ENCODE measurements at places on chromosomes 2 and 18. TPM values are rescaled to one million over a fixed set of nuclear protein-coding genes. Genes with fewer than 3 reads are reported as not detected.

DNA sequence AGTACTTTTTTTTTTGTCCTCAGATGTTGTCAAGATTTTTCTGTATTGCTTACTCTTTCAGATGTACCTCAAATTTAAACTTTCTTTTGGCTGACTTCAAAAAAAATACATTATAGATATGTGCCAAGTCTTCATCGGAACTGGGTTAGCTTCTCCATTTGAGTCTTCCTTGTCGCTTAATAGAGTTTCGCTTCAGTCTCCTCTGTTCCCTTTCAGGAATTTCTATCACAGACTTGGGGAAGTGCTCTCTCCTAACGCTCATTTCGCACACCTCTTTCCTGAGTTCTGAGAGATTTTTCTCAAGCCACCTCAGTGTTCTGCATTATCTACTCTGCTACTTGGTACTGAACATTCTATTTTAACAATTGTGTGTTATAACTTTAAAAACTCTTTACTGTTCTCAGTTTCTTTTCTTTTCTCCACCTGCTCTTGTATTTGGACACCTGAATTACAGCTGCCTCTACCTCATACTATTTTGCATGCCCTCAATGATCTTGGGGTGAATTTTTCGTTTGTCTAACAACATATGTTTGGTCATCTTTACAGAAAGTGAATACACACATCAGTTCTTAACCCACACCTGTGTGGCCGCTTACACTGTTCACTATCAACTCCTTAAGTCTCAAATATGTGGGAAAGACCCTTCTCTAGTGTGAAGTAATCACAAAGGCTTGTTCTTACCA is 16.5 kb downstream of the PTPN2 start:
- no peaks in the 10 kb centered on the region for H3K27me3 ChIP-seq
- no peak for DNase-seq
- no peak overlapping the region for H3K27ac ChIP-seq
- no peak overlapping the region for H3K4me3 ChIP-seq
- peaks cover 11% of the 10 kb centered on the region for H3K4me1 ChIP-seq

- H3K4me1 ChIP-seq = no peaks in the 10 kb centered on the region
- H3K4me3 ChIP-seq = no peak overlapping the region
- no peak for DNase-seq
Observed at GRCh38 chr18:361941-362310, 94.1 kb upstream of the THOC1 start.

GRCh38 chr2:176781570-176782217 is 430.9 kb upstream of the HNRNPA3 start:
- H3K4me3 ChIP-seq = no peak overlapping the region
- H3K27ac ChIP-seq = no peak overlapping the region
- peaks cover 21% of the 10 kb centered on the region for H3K27me3 ChIP-seq
- no peaks in the 10 kb centered on the region for H3K4me1 ChIP-seq

DNA sequence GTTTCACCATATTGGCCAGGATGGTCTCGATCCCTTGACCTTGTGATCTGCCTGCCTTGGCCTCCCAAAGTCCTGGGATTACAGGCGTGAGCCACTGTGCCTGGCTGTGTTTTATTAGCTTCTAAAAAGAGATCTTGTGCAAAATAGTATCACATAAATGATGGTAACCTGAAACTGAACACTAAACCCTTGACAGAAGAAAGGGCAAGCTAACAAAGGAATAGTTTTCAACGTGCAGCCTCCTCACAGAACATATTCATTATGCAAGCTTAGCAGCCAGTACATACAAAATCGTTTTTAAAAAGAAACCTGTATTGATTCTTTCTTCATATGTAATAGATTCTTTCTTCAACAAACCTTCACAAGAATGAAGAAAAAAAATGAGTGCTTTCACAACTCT is 20.6 kb downstream of the CHN1 start:
- H3K4me3 ChIP-seq = no peak overlapping the region
- no peaks in the 10 kb centered on the region for H3K36me3 ChIP-seq
- no peaks in the 10 kb centered on the region for H3K27me3 ChIP-seq

GRCh38 chr2:128374711-128375413 is 56.2 kb upstream of the HS6ST1 start:
- no peaks in the 10 kb centered on the region for H3K27me3 ChIP-seq
- H3K4me1 ChIP-seq = peaks cover 6% of the 10 kb centered on the region
- no peak for DNase-seq
- H3K27ac ChIP-seq = no peak overlapping the region
- no peak overlapping the region for H3K4me3 ChIP-seq

- H3K27ac ChIP-seq = no peak overlapping the region
- H3K27me3 ChIP-seq = no peaks in the 10 kb centered on the region
- peaks cover 8% of the 10 kb centered on the region for H3K4me1 ChIP-seq
- no peak overlapping the region for H3K4me3 ChIP-seq
Observed at GRCh38 chr2:10390369-10390801, 57.7 kb downstream of the ODC1 start.

- peaks cover under 1% of the 10 kb centered on the region for H3K4me1 ChIP-seq
- DNase-seq = no peak
- H3K27ac ChIP-seq = no peak overlapping the region
- no peaks in the 10 kb centered on the region for H3K27me3 ChIP-seq
Observed at GRCh38 chr2:191565647-191566198, 112.2 kb upstream of the NABP1 start.

The MAL gene
- not detected for total RNA-seq

GRCh38 chr2:167928434-167928833 is 319.0 kb downstream of the STK39 start:
- no peak for DNase-seq
- H3K4me3 ChIP-seq = no peak overlapping the region
- H3K27me3 ChIP-seq = peaks cover 38% of the 10 kb centered on the region
- no peaks in the 10 kb centered on the region for H3K36me3 ChIP-seq
- H3K27ac ChIP-seq = no peak overlapping the region

DNA sequence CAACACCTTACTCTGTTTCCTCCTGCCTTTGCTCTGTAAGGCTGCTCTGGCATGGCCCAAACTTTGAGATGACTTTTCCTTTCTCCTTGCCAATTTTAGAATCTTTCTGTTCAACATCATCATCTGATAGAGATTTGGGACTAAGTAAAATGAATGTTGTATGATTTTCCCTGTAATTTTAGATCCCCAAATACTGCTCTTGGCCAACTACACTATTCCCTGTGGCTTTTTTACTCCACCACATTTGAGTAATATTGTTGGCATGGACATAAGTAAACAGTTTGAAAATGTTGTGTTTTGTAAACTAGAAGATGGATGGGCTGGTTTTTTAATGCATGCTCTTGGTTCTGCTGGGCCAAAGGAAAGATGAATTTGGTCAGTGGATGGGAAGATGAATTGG is 12.1 kb downstream of the LTBP1 start:
- H3K4me3 ChIP-seq = no peak overlapping the region
- no peaks in the 10 kb centered on the region for H3K36me3 ChIP-seq
- no peak overlapping the region for H3K27ac ChIP-seq

DNA sequence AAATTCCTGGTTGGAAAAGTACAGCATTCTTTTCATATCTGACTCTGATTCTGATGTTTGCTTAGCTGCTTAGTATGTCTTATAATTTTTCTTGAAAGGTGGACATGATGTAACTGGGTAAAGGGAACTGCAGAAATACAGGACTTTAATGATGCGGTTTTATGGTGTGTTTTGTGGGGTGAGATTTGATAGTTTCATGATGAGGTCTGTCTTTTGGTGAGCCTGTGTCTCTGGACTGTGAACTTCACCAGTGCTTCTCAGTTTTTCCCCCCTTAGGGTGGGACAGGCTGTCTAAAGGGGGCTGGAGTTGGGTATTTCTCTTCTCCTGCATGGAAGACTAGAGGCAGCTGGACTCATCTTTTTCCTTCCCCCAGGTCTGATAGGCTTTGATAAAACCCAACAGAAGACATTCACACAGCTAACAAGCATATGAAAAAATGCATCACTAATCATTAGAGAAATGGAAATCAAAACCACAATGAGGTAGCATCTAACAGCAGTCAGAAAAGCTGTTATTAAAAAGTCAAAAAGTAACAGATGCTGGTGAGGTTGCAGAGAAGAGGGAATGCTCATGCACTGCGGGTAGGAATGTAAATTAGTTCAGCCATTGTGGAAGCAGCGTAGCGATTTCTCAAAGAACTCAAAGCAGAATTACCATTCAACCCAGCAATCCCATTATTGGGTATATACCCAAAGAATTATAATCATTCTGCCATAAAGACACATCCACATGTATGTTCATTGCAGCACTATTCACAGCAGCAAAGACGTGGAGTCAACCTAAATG is 77.6 kb downstream of the EPC2 start:
- H3K36me3 ChIP-seq = no peaks in the 10 kb centered on the region
- no peak for DNase-seq
- H3K4me3 ChIP-seq = no peak overlapping the region
- no peak overlapping the region for H3K27ac ChIP-seq

The TUBA3E gene
- not detected for total RNA-seq

The TMEM247 gene
- total RNA-seq = not detected

- H3K27ac ChIP-seq = no peak overlapping the region
- DNase-seq = no peak
- no peaks in the 10 kb centered on the region for H3K36me3 ChIP-seq
- no peaks in the 10 kb centered on the region for H3K4me1 ChIP-seq
- H3K4me3 ChIP-seq = no peak overlapping the region
Observed at GRCh38 chr18:36777566-36777965, 51.2 kb downstream of the TPGS2 start.

DNA sequence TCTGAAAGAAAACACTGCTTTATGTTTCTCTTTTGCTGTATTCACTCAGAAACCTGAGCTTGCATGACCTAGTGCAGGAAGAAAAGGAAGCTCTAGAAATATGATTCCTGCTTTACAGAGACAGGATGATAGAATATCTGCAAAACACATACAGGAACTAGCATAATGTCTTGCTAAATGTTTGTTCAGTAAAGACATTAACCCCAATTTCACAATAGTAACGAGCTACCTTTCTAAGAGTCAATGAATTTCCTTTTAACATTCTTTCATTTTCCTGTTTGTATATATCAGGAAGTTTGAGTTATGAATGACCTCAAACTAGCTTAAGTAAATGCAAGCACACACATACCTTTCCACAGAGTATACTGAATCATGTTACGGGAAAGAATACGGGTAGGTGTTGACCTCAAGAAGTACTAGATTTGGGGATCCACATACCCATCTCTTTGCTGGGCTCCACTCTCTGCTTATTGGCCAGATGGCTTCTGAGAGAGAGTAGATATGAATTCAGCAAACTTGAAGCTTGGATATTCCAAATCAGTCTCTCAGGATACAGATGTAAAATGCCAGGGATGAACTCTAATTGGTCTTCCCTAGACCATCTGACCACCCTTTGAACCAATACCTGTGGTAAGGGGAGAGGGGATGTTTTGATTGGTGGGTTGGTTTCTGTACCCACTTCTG is 18.2 kb upstream of the ACSL3 start:
- H3K36me3 ChIP-seq = no peaks in the 10 kb centered on the region
- no peak overlapping the region for H3K27ac ChIP-seq
- DNase-seq = no peak
- no peaks in the 10 kb centered on the region for H3K27me3 ChIP-seq

GRCh38 chr2:168009900-168010299 is 237.5 kb downstream of the STK39 start:
- H3K36me3 ChIP-seq = peaks cover 11% of the 10 kb centered on the region
- H3K27me3 ChIP-seq = no peaks in the 10 kb centered on the region
- no peak overlapping the region for H3K4me3 ChIP-seq
- H3K4me1 ChIP-seq = no peaks in the 10 kb centered on the region
- DNase-seq = no peak

The OR6B2 gene
- not detected for total RNA-seq

- no peak for DNase-seq
- no peaks in the 10 kb centered on the region for H3K36me3 ChIP-seq
- no peaks in the 10 kb centered on the region for H3K27me3 ChIP-seq
- no peaks in the 10 kb centered on the region for H3K4me1 ChIP-seq
- no peak overlapping the region for H3K4me3 ChIP-seq
Observed at GRCh38 chr2:142142595-142142994, 11.8 kb upstream of the LRP1B start.
